ENCODE measurements at places on chromosomes 3 and 15. TPM values are rescaled to one million over a fixed set of nuclear protein-coding genes. Genes with fewer than 3 reads are reported as not detected.
A peak's percentile ranks its signal among the peaks of the same experiment; 100 is the strongest.

Gene ATP10A
- not detected for total RNA-seq

Gene LRRIQ4
- 0.07 TPM for total RNA-seq

Gene TOPAZ1
- total RNA-seq = not detected

Gene CYP8B1
- not detected for total RNA-seq

Gene SHC4
- total RNA-seq = 0.22 TPM

Gene CMTM6
- total RNA-seq = 73.4 TPM

Gene SLC27A2
- total RNA-seq = not detected

Gene GOLGA8S
- not detected for total RNA-seq

Gene WNT5A
- 55.8 TPM for total RNA-seq

Gene PLCH1
- total RNA-seq = 0.34 TPM

Gene CYP1A1
- total RNA-seq = not detected

- H3K4me1 ChIP-seq = no peaks in the 10 kb centered on the region
- DNase-seq = no peak
- H3K36me3 ChIP-seq = no peaks in the 10 kb centered on the region
Measured at GRCh38 chr3:163936543-163936942, 1141.8 kb downstream of the SI start.

GRCh38 chr15:84917452-84917851 is 33.0 kb downstream of the SLC28A1 start:
- no peak for DNase-seq
- H3K36me3 ChIP-seq = no peaks in the 10 kb centered on the region
- H3K27ac ChIP-seq = no peak overlapping the region
- no peaks in the 10 kb centered on the region for H3K27me3 ChIP-seq
- no peak overlapping the region for H3K4me3 ChIP-seq
- H3K4me1 ChIP-seq = peaks cover 8% of the 10 kb centered on the region

DNA sequence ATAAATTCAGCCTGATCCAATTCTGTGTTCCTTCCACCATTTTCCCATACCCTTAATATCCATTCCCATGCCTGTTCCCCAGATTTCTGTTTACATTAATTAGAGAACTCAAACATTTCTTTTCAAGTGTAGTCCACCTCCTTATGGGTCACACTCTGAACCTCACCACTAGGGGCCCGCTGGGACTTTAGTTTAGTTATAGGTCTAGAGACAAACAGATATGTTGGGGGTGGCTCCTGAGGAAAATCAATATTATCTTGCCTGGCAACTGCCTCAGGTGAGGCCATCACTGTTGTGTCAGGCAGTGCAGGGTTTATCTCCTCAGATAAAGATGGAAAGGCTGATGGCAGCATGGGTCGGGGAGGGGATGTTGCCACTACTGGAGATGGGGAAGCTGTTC is 72.8 kb downstream of the CLDN1 start:
- H3K4me1 ChIP-seq = no peaks in the 10 kb centered on the region
- no peaks in the 10 kb centered on the region for H3K36me3 ChIP-seq
- no peak overlapping the region for H3K4me3 ChIP-seq
- no peak overlapping the region for H3K27ac ChIP-seq
- DNase-seq = no peak

GRCh38 chr3:29339016-29339833 is 58.4 kb downstream of the RBMS3 start:
- no peaks in the 10 kb centered on the region for H3K4me1 ChIP-seq
- no peak overlapping the region for H3K4me3 ChIP-seq
- no peak overlapping the region for H3K27ac ChIP-seq
- DNase-seq = no peak
- no peaks in the 10 kb centered on the region for H3K36me3 ChIP-seq

- no peaks in the 10 kb centered on the region for H3K27me3 ChIP-seq
- no peak overlapping the region for H3K27ac ChIP-seq
- H3K36me3 ChIP-seq = no peaks in the 10 kb centered on the region
- no peaks in the 10 kb centered on the region for H3K4me1 ChIP-seq
- no peak for DNase-seq
- H3K4me3 ChIP-seq = no peak overlapping the region
Measured at GRCh38 chr3:55951388-55951787, 464.3 kb upstream of the WNT5A start.

GRCh38 chr15:75720787-75721479 is 8.3 kb upstream of the CSPG4 start:
- 0 out of 2 replicates have a peak, but pooled peaks cover 2% of the 10 kb centered on the region for H3K27me3 ChIP-seq
- DNase-seq = peak; percentile 82
- no peaks in the 10 kb centered on the region for H3K4me1 ChIP-seq
- no peak overlapping the region for H3K27ac ChIP-seq
- no peak overlapping the region for H3K4me3 ChIP-seq

DNA sequence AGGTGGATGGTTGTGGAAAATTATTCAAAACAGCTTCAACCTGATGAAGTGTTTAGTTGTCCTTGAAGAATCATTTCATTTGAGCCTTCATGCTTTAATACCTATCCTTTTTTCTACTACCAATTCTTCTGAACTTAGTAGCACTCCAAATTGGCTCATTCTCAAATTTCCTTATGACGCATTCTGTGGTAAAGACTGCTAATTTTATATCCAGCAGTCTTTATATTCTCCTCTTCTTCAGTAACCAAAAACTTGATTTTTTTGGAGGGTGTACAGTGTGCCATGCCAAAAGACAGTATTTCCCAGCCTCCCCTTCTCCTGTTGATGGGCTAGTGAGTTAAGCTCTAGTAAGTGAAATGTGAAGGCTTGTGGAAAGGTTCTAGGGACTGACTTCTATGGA is 25.2 kb downstream of the CGNL1 start:
- peaks cover 7% of the 10 kb centered on the region for H3K4me1 ChIP-seq
- no peak overlapping the region for H3K4me3 ChIP-seq
- no peak overlapping the region for H3K27ac ChIP-seq
- no peaks in the 10 kb centered on the region for H3K27me3 ChIP-seq
- no peak for DNase-seq
- no peaks in the 10 kb centered on the region for H3K36me3 ChIP-seq

DNA sequence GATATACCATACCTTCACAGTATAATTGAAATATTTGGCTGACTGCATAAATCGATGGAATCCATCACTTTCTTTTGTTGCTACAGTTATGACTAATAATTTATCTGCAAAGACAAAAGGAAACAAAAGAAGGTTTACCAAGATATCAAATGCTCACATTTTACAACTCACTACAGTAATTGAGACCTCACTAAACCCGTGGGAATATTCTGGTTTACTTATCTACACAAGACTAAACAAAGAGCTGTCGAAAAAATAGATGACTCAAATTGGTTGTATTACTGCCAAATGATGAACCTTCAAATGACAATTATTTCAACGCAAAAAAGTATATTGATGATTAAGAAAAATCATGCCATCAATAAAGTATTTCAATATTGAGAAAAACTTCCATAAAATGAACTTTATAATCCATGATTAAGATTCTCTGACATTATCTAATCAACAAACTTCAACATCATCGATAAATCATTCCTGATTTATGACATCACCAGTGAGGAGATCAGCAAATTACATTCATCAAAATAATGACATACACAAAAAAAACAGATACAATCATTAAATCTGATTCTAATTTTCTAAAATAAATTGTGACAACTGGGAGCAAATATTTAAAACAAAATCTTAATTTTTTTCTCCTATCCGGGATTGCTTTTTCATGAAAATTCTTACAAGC is 36.7 kb downstream of the PLOD2 start:
- H3K36me3 ChIP-seq = no peaks in the 10 kb centered on the region
- H3K27me3 ChIP-seq = no peaks in the 10 kb centered on the region
- no peak overlapping the region for H3K27ac ChIP-seq

DNA sequence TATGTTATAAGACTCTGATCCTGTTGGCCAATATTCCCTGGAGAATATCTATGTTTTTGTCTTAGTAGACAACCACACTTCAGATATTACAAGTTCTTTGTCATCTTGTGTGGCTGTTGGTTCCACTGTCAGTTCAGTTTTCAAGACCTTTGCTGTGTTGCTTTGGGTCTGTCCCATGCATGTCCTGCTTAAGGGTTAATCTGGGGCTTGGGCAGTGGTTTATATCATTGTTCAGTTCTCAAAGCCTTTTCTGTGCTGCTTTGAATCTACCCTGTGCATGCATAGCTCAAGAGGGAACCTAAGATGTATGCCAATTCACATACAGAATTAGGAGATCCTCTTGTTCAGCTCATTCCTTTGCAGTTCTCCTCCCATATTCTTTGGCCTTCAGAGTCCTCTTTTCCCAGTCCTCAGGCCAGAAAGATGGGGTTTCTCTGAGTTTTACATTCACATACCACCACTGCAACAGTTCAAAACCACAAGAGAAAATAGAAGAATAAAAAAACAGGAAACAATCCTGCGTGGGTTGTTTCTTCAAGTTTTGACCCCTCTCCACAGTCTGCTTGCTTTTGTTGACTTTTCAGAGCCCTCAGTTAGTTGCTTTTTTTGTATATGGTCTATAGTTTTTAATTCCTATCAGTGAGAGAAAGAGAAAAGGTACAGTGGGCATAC is 21.6 kb downstream of the BUB1B start:
- H3K27me3 ChIP-seq = no peaks in the 10 kb centered on the region
- DNase-seq = peak; percentile 49
- peaks cover 44% of the 10 kb centered on the region for H3K36me3 ChIP-seq
- peak overlapping the region; percentile 37 for H3K4me3 ChIP-seq

DNA sequence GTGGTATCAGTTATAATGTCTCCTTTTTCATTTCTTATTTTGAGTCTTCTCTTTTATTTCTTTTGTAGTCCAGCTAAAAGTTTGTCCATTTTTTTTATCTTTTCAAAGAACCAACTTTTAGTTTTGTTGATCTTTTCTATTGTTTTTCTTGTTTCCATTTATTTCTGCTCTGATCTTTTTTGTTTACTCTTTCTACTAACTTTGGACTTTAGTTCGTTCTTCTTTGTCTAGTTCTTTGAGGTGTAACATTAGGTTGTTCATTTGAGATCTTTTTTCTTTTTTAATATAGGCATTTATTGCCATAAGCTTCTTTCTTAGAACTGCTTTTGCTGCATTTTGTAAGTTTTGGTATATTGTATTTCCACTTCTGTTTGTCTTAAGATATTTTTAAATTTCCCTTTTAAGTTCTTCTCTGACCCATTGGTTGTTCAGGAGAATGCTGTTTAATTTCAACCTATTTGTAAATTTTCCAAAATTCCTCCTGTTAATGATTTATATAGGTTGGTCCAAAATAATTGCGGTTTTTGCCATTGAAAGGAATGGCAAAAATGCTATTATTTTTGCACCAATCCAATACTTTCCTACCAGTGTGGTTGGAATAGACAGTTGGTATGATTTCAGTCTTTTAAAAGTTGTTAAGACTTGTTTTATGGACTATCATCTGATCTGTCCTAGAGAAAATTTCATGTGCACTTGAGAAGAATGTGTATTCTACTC is 51.2 kb downstream of the KAT2B start:
- no peak overlapping the region for H3K4me3 ChIP-seq
- no peaks in the 10 kb centered on the region for H3K27me3 ChIP-seq
- peaks cover 28% of the 10 kb centered on the region for H3K36me3 ChIP-seq

GRCh38 chr15:78879517-78880241 is 7.0 kb downstream of the MORF4L1 start:
- no peaks in the 10 kb centered on the region for H3K27me3 ChIP-seq
- H3K4me3 ChIP-seq = no peak overlapping the region
- peaks cover 37% of the 10 kb centered on the region for H3K4me1 ChIP-seq
- no peak overlapping the region for H3K27ac ChIP-seq
- DNase-seq = no peak
- peaks cover 36% of the 10 kb centered on the region for H3K36me3 ChIP-seq

- peak overlapping the region; percentile 66 for H3K4me3 ChIP-seq
- H3K36me3 ChIP-seq = no peaks in the 10 kb centered on the region
- peaks cover 46% of the 10 kb centered on the region for H3K4me1 ChIP-seq
- no peak overlapping the region for H3K27ac ChIP-seq
- DNase-seq = peak; percentile 46
Measured at GRCh38 chr15:38130740-38131498, 121.7 kb upstream of the SPRED1 start.

DNA sequence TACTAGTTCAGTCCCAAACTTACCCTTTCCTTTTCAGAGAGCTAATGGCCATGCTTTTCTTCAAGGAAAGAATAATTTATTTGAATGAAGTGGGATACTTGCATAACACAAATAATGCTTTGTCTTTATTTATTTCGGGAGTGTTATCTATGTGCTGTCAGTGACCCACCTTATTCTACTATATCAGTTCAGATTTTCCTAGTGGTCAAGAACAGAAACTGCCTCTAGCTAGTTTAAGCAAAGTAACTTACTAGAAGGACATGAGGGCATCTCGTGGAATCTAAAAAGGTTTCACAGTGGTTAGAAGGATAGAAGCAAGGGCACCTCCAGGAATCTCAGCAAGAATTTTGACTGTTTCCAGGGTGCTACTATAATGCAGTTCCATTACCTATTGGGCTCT is 3.8 kb upstream of the TIMMDC1 start:
- no peak overlapping the region for H3K4me3 ChIP-seq
- H3K27ac ChIP-seq = no peak overlapping the region
- H3K4me1 ChIP-seq = peaks cover 15% of the 10 kb centered on the region
- no peaks in the 10 kb centered on the region for H3K27me3 ChIP-seq
- peaks cover 12% of the 10 kb centered on the region for H3K36me3 ChIP-seq
- DNase-seq = peak; percentile 53

GRCh38 chr15:20345401-20345958 is 196.1 kb downstream of the GOLGA6L6 start:
- H3K27me3 ChIP-seq = no peaks in the 10 kb centered on the region
- H3K27ac ChIP-seq = no peak overlapping the region
- H3K4me3 ChIP-seq = no peak overlapping the region
- no peaks in the 10 kb centered on the region for H3K36me3 ChIP-seq

GRCh38 chr3:12483410-12483809 is 870 bp upstream of the TSEN2 start:
- peaks cover 7% of the 10 kb centered on the region for H3K36me3 ChIP-seq
- peak overlapping the region; percentile 80 for H3K4me3 ChIP-seq
- peak; percentile 46 for DNase-seq

GRCh38 chr15:47731230-47731629 is 13.9 kb downstream of the SEMA6D start:
- no peak overlapping the region for H3K4me3 ChIP-seq
- no peaks in the 10 kb centered on the region for H3K27me3 ChIP-seq
- H3K4me1 ChIP-seq = no peaks in the 10 kb centered on the region
- DNase-seq = no peak
- H3K27ac ChIP-seq = no peak overlapping the region

DNA sequence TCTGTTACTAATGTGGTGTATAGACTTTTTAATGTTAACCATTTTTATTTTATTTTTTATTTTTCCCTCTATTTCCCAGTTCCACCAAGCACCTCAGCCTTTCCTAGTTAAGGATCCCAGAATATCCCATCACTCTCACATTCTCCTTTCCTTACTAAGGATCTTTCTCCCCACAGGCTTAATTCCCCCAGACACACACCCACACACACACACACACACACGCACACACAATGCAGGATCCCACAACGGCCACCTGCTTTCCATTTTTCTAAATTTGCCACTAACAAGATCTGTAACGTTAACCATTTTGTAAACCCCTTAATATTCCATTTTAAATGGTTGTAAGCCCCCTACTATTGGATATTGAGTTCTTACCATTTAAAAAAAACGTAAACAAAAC is 404.1 kb downstream of the ZIC1 start:
- H3K4me1 ChIP-seq = no peaks in the 10 kb centered on the region
- H3K36me3 ChIP-seq = no peaks in the 10 kb centered on the region
- DNase-seq = no peak
- no peaks in the 10 kb centered on the region for H3K27me3 ChIP-seq
- H3K4me3 ChIP-seq = no peak overlapping the region
- no peak overlapping the region for H3K27ac ChIP-seq

- H3K36me3 ChIP-seq = no peaks in the 10 kb centered on the region
- H3K27me3 ChIP-seq = no peaks in the 10 kb centered on the region
- no peak for DNase-seq
Measured at GRCh38 chr3:77137559-77137958, 97.7 kb downstream of the ROBO2 start.

Measured in Karpas-422 (cell line).